Activated T-cell treated with anti-CD3 and anti-CD28 coated beads, Interleukin-2, amount 50 U/mL, for 48 hours (primary cell): ENCODE measurements at places on chromosomes 5 and 9.

GRCh38 chr9:12798066-12798770 is 23.4 kb downstream of the LURAP1L start:
- DNase-seq: no peak

DNA sequence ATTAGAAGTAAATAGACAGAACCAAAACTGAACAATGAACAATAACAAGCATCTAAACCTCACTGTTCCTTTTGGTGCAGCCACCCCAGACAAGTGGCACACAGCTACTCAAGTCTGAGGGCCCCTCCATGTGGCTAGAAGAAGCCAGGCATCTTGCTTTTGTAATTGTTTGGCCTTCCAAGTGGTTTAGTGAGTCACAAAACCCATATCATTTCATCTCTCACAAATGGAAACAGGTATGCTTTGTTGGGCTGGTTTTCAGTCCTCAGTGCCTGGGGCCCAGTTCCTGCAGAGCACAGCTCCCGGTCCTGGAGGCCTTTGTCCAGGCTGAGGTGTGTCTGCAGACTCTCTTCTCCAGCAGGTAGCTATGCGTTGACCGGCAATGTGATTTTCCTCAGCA is 16.7 kb downstream of the PRLR start:
- no peak for DNase-seq

GRCh38 chr5:135007749-135008363 is 26.2 kb downstream of the PITX1 start:
- DNase-seq: no peak

DNA sequence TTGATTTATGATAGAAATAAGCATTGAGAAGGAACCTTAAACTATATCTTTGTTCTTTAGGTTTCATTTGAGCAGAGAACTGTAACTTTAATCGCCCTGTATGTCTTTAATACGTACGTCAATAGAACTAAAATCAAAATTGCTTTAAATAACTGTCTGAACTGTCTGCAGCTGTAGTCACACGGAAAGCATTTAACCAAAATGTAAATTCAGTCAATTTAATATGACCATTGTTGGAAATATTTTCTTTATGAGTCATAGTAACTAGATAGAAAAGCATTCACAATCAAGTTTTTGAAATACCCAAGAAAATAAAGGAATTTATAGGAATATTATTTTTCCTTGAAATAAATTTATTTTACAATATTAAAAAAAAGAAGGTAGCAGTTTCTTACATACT is 157.1 kb upstream of the CDH6 start:
- no peak for DNase-seq

GRCh38 chr5:40784027-40784653 is 14.0 kb downstream of the PRKAA1 start:
- no peak for DNase-seq

- no peak for DNase-seq
Measured at GRCh38 chr5:126961702-126962101, 68.7 kb downstream of the MARCHF3 start.

GRCh38 chr9:17003576-17004240 is 131.1 kb upstream of the CNTLN start:
- no peak for DNase-seq

GRCh38 chr5:84382363-84383295 is 2.1 kb downstream of the EDIL3 start:
- no peak for DNase-seq

GRCh38 chr5:124176692-124177091 is 569.7 kb downstream of the ZNF608 start:
- no peak for DNase-seq
